ENCODE measurements at places on chromosomes 6 and 20.

- no peak for DNase-seq
These were observed 3.7 kb downstream of the TPD52L1 start for GRCh38 chr6:125157280-125157679.

DNA sequence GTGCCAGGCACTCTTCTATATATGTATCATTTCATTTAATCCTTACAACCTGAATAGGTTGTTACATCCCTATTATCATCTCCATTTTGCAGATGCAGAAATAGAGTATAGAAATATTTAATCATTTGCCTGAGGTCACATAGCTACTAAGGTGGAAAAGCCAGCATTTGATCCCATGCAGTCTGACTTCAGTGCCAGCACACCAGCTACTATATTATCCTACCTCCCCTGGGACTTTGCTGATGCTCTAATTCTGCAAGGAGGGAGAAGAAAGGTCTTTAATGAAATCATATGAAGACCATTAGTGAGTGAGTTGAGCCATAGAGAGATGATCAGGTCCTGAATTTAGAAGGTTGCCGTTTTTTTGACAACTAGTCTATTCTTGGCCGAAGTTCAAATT is 53.7 kb downstream of the TOP1 start:
- DNase-seq, result no peak

- DNase-seq, result no peak
These were observed 8.6 kb downstream of the OR10C1 start for GRCh38 chr6:29447670-29448069.

DNA sequence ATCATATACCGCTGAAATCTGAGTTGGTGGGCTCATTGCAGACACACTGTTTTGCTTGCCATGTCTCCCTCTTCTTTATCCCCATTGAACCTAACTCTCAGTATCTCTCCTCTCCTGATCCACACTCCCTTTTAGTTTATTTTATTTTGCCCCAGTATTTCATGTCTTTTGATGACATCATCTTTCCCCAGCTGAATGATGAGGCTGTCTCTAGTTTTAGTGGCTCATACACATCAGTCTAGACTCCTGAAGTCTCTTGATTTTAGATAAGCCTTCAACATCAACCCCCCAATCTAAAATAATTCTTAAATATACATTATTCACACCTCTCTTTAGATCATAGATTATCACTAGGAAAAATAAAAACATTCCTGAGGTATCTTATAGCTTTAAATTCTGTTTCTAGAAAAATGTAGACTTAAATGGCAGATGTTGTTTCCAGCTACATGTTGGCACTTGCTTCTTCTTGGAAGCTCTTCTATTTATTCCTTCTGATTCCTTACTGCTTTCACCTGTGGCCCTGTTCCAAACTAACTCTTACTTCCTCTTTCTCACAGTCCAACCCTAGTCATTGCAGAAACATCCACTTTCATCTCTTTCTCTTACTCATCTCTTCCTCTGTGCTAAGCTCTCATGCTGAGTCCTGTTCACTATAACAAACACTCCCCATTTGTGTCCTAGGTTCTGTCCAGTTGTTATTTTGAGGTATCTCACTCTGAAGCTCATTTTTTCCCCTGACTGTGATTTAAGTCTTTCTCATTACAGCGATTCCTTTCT is 191.9 kb upstream of the SLC35B3 start:
- DNase-seq, result no peak

DNA sequence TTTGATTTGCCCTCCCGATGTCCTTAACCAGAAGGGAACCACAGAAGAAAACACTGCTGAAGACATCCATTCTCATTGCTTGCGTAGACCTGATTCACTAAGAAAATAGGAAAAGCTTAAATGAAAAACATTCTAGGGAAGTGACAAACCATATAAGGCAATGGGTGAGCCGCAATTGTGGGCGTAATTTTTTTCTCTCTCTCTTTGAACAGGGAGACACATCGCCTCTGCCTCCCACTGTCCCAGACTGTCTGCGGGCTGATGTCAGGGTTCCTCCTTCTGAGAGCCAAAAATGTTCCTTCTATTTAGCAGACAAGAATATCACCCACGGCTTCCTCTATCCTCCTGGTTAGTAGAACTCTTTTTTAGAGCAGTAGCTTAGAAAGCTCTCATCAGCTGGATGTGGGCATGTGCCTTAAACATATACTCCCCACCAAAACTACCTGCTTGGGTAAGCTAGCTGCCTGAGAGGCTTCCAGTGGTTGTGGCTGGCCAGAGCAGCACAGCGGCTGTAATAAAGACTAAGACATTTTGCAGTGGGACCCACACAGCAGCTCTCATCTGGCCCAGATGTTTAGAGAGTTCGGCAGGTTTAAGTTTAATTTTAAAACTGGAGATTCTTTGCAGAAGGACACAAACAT is 22.7 kb upstream of the CTAGE9 start:
- no peak for DNase-seq

DNA sequence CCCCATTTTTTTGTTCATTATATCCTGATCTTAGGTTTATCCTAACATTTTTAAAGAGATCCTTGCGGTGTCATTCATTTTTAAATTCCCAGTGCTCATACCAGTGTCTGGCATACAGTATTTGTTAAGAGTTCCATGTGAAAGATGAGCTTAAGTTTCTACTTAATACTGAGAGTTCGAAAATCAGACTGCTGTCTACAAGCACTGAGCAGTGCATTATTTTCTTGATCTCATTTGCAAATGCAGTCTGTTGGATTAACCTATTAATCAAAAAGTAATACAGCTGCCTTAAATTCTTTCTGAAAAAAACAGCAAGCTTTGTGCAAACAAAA is 663 bp downstream of the COQ3 start:
- no peak for DNase-seq
